Cardiac fibroblast (primary cell): ENCODE measurements at places on chromosomes 5 and 9.

DNA sequence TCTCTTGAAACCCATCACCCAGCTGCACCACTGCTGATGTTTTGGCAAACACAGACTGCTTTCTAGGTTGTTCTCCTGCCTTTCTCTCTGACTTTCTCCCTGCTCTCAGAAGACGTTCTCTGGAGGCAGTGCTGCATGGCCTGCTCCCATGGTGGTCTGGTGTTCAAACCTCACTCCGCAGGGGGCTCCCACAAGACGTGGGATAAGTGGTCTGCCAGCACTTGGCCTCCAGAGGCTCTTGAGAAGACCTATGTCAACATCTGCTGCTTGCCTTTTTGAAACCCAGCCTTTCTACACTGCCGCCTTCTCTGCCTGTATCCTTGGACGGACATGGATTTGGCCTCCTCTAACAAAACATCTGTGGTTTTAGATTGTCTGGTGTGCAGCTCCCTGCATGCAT lies 16.6 kb downstream of the USP20 start:
- DNase-seq, result no peak

DNA sequence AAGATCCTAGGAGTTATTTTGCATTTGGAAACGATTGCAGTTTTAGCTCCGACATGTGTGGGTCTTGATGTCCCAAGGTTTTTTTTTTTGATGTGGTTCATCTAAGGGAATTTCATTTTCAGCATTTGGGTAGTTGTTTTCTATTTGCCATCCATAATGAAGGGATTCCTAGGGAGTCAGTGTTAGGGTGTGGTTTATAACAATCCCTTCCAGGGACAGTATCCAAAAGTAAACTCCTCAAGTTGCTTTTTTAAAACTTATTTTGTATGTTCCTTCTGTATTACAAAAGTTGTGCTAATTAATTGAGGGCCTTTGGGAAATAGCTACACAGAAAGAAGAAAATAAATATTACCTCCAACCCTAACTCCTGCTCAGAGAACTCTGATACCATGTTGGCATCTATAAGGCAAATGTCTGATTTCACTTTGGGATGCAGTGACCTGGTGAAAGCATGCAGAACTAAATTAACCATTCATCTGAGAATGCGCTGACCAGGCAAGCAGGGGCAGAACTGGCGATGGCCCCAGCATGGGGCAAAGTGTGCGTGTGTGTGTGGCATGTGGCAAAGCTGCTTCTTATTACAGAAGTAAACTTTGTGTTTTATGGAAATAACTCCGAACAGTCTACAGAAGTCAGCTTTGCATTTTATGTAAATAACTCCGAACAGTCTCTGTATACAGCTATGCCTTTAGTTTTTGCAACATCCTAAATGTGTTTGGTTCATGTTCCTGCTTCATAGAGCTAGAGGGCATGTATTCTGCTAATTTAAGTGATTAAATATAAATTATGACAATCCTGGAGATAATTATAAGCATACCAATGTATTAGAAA lies 237.2 kb downstream of the TRPM3 start:
- DNase-seq, result no peak

DNA sequence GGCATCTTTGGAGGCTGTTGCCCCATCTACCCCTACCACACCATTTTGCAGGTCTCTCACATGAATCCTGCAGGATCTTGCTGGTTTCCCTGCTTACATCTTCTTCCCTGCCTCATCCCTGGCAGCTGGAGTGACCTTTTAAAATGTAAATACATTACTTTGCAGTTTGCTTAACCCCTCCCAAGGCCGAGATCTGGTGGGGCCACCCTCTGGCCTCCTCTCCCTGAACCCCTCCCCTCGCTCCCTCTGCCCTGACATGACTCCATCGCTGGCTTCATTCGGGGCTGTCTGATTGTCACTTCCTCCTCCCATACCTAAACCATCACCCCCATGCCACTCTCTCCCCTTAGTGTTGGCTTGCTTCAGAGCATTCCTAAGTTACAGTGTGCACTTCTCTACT lies 12.6 kb upstream of the PALM2AKAP2 start:
- no peak for DNase-seq

- DNase-seq, result peak; percentile 50
Measured at GRCh38 chr9:68507130-68507805, 33.4 kb downstream of the TMEM252 start.

DNA sequence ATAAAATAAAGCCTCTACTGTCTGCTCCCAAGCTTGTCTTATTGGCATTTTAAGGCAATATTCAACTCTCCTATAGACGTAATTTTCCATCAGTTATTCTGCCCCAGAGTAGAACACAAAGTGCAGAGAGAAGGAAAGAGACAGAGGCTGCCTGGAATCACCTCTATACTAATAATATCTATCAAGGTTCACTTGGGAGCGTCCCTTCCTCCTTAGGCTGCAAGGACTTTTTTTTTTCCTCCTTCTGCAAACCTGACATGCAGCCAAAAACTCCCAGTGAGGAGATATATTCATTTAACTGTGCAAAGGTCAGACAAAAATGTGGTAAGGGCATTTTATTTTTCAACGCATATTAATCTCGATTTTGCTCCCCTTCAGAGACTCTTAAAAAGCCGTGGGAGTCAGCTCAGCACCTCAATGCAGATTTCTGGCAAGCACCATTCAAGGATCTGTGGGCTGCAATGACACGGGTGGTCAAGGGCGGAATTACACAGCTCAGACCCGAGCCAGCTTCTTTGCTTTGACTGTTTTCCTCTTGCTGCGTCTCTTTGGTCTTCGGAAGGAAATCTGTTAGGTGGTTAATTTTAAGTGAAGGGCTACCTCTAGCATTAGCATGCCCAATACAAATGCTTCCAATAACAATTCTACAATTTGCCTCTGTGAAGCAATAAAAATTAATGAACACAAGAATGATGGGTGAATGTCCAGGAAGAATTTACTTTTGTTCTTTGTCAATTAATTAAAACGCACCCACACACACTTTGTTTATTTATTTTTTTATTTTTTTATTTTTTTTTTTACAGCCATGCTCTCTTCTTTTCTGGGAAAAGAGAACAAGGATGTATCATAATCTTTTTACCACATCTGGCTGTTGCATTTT lies 587.7 kb upstream of the GRAMD2B start:
- DNase-seq, result peak; percentile 61
